ENCODE measurements at places on chromosomes 1 and 21.
A peak's percentile ranks its signal among the peaks of the same experiment; 100 is the strongest.

- DNase-seq, result peak; percentile 33
Measured at GRCh38 chr1:89610457-89611011, 22.4 kb upstream of the LRRC8C start.

DNA sequence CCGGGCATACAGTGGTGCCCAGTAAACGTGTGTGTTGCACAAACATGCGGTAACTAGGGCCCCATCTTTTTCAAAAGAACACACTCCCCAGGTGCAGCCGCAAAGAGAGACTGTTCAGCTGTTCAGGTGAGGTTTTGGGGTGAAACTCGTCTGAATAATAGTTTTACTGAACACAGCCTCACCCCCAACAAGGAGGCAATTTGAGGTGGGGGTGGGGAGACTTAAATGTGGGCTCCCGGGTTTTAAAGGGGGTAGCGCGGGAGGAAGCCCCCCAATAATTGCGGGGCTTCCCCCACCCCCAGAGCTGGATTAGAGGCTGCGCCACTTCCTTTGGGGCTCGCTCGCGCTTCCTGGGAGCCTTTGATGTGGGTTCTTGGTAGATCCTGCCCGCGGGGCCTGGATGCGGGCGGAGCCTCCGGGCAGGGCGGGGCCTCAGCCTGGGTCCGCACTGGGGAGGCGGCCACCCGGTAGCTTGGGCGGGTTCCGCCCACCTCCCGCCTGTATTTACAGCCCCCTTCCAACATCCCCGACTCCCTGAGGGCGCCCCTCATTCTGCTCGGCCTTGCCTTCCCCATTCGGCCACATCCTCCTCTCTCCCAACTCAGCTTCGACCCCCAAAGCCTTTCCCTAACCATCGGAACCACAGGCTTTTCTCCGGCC lies 6.4 kb upstream of the EPHA2 start:
- peak; percentile 34 for DNase-seq

GRCh38 chr1:25695090-25695770 lies 78.6 kb downstream of the MAN1C1 start:
- DNase-seq, result no peak

DNA sequence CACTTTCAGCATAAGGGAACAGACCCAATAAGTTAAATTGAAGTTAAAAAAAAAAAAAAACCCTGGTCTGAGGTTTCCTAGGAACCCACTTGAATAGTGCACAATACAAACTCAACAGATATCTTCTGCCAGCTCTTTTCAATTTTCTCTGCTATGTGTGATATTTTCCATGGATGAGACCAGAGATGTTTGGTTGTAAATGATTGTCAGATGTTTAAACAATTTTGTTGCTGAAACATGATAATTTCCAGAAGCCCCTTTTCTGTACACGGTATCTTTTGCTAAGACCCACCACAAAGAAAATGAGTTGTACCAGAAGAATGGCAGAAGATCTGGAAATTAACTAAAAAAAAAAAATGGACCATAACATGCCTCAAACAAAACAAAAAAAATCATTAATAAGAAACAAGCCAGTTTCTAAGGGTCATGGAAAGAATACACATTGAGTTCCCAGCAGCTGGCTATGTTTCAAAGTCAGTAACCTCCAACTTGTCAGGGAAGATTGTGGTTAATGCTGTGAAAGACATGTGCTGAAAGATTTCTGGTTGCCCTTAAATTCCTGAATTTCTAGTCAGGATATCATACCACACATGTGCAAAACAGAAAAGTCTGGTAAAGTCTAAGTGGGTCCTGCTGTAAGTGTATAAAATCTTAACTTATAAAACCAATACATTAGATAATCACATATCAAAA lies 35.6 kb upstream of the MGST3 start:
- no peak for DNase-seq

- DNase-seq, result no peak
Measured at GRCh38 chr1:77834771-77835334, 53.6 kb upstream of the NEXN start.

Measured in stimulated activated naive CD4-positive, alpha-beta T cell treated with Interleukin-2 at 50 U/mL for 16 hours (primary cell).